ENCODE measurements at places on chromosomes 2 and 18.

DNA sequence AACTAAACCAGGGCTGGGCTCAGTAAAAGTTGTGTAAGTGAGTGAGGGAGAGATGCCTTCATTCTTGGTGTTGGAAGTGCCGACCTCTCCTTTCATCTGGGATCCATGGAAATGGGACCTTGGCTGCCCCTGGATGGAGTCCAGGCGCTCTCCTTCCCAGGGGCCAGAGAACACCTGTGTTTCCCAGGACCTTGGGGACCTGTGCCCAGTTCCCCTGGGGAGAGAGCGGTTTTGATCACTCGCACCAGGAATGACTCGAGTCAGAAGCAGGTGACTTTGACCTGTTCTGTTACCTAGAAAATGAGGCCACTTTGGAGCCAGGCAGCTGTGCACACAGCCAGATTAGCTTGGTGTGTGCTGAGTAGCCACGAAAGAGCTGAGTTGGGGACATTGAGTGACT lies 97.3 kb downstream of the SH3BP4 start:
- no peak for DNase-seq

DNA sequence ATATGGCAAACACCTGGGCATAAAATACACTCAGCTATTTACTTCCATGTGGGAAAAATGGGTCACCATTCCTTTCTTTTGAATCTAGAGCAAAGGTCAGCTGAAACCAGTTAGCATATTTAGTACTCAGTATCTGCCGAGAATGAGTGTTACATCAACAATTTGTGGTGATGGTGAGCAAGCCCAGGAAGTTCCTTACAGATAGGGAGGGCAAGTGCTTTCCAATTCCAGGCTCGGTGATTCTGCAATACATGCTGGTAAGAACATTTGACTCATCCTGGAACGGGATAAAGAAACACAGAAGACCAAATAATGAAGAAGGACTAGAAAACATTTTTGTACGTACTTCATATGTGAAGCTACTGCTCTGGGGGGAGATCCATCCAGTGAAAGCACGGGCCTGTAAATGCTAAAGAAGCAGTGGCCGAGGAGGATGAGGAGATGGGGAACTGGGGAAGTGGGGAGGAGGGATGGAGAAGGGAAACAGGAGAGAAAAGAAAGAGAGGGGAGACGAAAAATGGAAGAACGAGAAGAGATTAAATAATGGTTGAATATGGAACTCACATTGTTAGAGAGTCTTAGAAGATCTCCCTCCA lies 251.9 kb downstream of the TTC32 start:
- no peak for DNase-seq

DNA sequence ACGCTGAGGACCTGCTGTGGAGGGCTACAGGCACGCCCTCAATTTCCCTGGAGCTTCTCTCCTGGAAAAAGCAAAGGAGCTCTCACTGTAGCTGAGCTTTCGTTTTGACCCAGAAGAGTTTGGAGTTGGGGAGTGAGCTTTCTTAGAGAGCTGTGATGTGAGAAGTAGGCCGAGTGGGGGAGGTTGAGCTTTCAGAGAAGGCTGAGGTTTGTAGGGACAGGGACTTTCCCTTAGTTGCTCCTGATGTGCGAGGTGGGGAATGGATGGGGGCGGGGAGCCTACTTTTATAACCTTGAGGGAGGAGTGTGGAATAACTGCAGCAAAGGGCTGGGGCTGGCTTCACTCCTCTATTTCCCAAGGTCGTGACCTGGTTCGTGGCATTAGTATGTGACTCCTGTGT lies 47.1 kb downstream of the ZNF532 start:
- no peak for DNase-seq

- DNase-seq = no peak
Measured at GRCh38 chr2:217279556-217279955, 419.7 kb upstream of the TNP1 start.

DNA sequence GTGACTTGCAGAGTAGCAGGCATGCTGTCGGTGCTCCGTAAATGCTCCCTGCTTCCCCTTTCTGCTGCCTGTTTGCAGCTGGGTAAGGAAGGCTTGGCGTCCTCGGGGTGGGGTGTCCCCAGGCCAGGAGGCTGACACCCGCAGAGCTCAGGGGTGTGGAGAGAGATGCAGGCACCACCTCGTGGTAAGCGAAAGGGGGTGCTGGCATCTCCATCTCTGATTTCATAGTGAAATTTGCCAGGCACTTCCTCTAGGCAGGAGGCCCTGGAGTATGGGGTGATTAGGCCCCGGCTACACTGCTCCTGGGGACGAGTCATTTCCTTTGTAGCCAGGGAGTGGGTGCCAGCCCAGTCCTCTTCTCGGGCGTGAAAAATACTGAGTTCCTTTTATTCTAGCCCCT lies 160.4 kb downstream of the KLHL29 start:
- no peak for DNase-seq

DNA sequence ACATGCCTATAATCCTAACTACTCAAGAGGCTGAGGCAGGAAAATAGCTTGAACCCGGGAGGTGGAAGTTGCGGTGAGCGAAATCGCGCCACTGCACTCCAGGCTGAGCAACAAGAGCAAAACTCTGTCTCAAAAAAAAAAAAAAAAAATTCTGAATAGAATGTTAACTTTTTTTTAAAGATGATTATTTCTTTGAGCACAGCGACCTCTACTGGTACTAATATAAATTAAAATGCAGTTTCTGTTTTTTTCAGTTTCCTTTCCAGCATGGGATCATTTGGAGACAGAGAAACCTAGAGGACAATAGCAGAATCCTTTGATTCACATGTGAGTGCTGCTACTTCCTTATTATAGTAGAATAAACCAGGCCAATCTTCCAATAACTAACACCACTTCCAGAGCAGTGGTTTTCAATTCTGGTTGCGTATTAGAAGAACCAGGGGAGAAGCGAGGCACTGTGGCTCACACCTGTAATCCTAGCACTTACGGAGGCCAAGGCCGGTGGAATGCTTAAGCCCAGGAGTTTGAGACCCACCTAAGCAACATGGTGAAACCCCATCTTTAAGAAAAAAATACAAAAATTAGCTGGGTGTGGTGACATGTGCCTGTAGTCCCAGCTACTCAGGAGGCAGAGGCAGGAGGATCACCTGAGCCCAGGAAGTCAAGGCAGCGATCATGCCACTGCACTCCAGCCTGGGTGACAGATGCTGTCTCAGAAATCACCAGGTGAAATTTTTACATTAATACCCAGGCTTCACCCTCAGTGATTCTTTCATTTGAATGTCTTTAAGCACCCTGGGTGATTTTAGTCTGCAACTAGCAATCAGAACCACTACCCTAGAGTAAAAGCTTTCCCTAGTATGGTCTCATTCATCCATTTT lies 10.1 kb downstream of the SRSF7 start:
- DNase-seq = no peak

- no peak for DNase-seq
Measured at GRCh38 chr2:79512442-79513401, at the start of gene CTNNA2. Gene CTNNA2 (plus strand): TSS chr2:79513051.

DNA sequence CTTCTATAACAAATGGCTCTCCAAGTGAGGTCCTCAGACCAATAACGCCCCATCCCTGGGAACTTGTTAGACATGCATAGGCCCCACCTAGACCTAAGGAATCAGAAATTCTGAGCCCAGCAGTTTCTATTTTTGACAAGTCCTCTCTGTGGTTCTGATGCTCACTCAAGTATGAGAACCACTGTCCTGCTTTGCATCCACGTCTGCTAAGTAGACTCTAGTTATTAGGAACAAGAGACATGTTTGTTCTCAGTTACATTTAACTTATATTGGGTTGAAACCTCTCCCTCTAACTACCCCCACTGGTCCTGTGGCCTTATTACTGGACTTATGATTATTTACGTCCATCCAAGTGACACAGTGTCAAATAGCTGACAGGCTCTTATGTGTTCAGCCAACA lies 70.3 kb downstream of the TMEM17 start:
- DNase-seq = no peak

DNA sequence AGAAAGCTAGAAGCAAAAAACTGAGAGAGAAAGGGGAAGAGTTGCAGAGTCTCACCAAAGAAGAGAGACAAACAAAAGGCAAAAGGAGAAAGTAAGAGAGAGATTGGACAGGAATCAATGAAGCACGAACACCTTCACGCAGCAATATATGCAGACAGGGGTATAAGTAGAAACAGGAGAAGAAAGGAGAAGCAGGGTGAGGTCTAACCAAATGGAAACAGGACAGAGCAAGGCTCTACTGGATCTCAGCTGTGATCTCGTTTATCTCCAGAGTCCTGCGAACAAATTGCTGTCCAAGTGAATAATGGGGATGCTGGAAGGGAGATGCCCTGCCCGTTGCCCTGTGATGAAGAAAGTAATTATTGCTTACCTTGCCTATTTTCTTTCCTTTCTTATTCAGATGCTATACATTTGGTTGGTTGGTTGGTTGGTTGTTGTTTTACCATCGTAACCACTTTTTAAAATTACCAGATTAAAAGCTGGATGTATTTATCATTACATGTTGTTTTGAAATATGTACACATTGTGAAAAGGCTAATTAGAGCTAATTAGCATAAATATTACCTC lies 34.0 kb downstream of the SP100 start:
- DNase-seq = no peak

DNA sequence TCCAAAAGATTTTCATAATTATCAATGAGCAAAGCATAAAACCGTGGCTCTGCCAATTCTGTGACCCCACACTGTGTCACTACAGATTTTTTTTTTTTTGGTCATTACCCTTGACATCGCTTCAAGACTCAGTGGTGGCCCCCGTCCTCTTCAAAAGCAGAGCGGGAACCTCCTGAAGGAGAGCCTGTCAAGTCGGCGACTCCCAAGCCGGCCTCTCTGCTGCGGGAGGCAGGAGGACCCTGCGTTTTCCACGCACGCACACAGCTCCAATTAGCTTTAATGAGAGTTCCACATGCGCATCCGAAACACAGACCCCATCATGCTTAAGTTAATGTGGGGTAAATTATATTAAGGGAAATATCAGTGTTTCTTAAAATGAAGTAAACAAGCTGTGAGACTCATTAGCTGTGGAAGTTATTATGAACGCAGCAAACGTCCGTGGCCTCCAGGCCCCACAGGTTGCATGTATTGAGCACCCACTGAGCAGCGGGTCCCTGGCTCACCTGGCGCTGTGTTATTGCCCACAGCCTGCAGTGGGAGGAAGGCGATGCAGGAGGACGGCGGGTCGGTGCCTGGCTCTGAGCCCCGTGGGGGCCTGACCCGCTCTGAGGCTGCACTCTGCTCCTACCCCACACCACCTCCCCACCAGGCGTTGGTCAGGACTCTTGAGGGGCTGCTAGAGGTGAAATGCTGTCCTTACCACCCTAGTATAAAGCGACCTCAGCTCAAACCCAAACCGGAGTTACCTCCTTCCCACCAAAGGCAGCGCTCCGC lies 181.0 kb upstream of the SALL3 start:
- DNase-seq = no peak

DNA sequence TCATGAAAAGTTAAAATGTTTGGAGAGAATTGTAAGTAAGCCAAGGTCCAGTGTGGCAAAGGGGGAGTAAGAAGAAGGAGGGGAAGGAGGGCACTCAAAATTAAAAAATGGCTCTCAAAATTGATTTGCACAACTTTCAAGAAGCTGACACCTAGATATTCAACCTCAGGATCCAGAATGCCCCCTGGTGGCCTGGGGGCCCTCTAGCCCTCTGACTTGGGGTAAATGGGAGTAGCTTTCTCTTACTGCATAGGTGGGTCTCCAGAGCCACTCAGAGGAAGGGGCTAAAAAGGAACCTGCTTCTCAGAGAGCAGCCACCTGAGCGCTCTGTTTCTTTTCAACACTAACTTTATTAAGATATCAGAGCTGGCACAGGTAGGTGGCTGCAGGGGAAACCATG lies 968.5 kb downstream of the BCL11A start:
- DNase-seq = no peak

- no peak for DNase-seq
Measured at GRCh38 chr2:202824901-202825300, 46.7 kb downstream of the ICA1L start.

GRCh38 chr2:238696331-238696730 lies 151.6 kb upstream of the TWIST2 start:
- DNase-seq = no peak

DNA sequence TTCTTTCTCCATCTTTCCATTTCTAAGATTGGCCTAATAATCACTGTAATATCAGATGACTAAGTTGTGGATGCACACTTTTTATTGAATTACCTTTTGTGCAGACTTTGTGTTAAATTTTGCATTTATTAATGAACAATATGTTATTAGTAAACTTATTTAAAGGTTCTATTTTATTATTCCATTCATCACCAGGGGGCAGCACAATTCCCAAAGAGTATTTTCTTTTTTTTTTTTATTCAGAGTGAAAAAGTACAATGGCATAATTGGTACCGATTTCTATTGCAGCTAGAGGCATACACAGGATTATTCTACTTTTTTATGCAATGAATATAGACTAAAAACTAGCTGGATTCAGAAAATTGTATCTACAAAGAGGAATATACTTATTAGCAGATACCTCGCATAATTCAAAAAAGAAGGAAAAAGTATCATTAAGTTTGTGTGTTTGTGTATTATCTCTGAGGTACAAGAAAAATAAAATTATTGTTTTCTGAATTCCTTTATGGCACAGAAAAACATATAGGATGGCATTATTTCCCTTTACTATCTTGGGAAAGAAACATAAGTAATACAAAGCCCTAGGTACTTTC lies 390.6 kb downstream of the ERBB4 start:
- DNase-seq = no peak

GRCh38 chr18:21203542-21204241 lies 38.3 kb upstream of the GREB1L start:
- no peak for DNase-seq

- no peak for DNase-seq
Measured at GRCh38 chr2:136386046-136386445, 268.1 kb upstream of the CXCR4 start.

- DNase-seq = no peak
Measured at GRCh38 chr2:69811591-69811990, 17.9 kb upstream of the GMCL1 start.

DNA sequence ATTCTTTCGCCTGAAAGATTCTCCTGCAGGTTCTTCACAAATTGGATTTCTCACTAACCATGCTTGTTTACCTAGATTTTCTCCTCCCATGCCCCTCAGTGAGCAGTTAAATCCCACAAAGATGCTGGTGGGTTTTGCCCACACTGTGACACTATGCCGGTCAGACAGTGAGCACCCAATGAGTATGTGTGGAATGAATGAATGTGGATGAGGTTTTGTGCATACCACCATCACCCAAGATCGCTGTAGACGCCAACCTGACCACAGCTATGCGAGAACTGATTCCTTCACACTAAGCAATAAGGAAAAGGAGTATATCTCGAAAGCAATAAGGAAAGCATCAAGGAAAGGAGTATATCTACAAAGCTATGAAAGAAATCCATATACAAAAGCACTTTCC lies 116.7 kb downstream of the PID1 start:
- no peak for DNase-seq

DNA sequence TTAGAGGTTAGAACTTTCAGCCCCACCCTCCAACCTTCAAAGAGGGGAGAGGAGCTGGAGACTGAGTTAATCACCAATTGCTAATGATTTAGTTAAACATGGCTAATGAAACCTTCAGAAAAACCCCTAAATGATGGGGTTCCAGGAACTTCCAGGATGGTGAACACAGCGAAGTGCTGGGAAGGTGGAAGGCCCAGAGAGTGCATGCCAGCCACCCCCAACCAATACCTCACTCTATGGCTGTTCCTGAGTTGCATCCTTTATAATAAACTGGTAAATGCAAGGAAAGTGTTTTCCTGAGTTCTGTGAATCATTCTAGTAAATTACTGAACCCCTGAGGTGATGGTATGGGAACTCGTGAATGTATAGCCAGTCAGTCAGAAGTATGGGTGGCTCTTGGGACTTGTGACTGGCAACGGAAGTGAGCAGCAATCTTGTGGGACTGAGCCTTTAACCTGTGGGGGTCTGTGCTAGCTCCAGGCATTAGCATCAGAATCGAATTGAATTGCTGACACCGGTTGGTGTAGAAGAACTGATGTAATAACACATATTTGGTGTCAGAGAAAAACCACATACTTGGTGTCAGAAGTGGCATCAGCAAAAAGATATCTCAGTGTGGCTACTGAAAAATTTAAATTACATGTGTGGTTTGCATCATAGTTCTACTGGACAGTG lies 37.4 kb downstream of the NPHP1 start:
- no peak for DNase-seq
